Stomach (tissue), 19 donors: ENCODE measurements at places on chromosomes 1 and 21. TPM values are rescaled to one million over a fixed set of nuclear protein-coding genes. Genes with fewer than 3 reads are reported as not detected.
A peak's percentile ranks its signal among the peaks of the same experiment; 100 is the strongest.

- no peak for DNase-seq
- H3K4me1 ChIP-seq, result peaks cover 19% of the 10 kb centered on the region
- H3K27ac ChIP-seq, result no peak overlapping the region
- no peaks in the 10 kb centered on the region for H3K27me3 ChIP-seq
- no peaks in the 10 kb centered on the region for H3K36me3 ChIP-seq
- H3K4me3 ChIP-seq, result no peak overlapping the region
These were observed 74.2 kb upstream of the COX20 start for GRCh38 chr1:244761279-244761678.

DNA sequence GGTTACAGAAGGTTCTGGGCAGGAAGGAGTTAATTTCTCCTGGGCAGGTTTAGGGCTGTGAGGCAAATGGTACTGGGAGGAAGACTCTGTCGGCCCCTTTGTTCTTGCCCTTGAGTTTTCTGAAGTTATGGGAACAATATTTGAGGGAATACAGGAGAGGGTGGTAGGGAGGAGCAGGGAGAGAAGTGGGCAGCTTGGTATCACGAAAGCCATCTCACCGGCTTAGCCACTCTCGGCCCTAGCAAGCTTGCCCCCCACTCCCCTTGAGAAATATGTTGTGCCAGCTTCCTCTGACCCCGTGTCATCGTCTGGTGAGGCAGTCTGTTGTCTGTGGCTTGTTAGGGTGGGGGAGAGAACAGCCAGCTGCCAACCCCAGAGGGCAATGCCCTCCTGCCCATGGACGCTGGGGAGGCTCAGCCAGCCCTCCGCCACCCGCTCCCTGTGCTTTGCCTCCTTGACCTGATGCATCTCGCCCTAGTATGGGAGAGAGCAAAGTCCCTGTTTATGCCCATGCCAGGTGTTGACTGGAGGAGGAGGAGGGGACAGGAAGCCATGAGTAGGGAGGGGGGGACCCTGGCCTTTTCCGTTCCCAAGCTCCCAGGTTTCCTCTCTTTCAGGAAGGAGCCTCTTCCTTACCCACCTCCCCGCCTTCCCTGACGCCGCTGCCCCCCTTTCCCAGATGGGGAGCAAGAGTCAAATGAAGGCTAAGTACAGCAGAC is 1.2 kb downstream of the EFNA1 start:
- H3K36me3 ChIP-seq, result peaks cover 28% of the 10 kb centered on the region
- H3K27me3 ChIP-seq, result peaks cover 37% of the 10 kb centered on the region
- peak overlapping the region; percentile 73 for H3K4me3 ChIP-seq
- peak; percentile 61 for DNase-seq
- H3K4me1 ChIP-seq, result peaks cover 94% of the 10 kb centered on the region
- peak overlapping the region; percentile 99 for H3K27ac ChIP-seq

- no peaks in the 10 kb centered on the region for H3K36me3 ChIP-seq
- no peak overlapping the region for H3K27ac ChIP-seq
- H3K4me1 ChIP-seq, result peaks cover 51% of the 10 kb centered on the region
- DNase-seq, result no peak
- peak overlapping the region; percentile 44 for H3K4me3 ChIP-seq
These were observed 1.8 kb downstream of the FOXD3 start for GRCh38 chr1:63323865-63324778.

- H3K27me3 ChIP-seq, result no peaks in the 10 kb centered on the region
- H3K4me3 ChIP-seq, result no peak overlapping the region
- DNase-seq, result peak; percentile 25
- no peak overlapping the region for H3K27ac ChIP-seq
These were observed 49.5 kb upstream of the IFFO2 start for GRCh38 chr1:19006000-19006399.

KRTAP7-1 gene
- not detected for total RNA-seq

SSX2IP gene
- total RNA-seq, result 17.4 TPM

- H3K4me3 ChIP-seq, result peak overlapping the region; percentile 72
- DNase-seq, result no peak
- peaks cover 27% of the 10 kb centered on the region for H3K4me1 ChIP-seq
- H3K36me3 ChIP-seq, result peaks cover 21% of the 10 kb centered on the region
These were observed 613 bp upstream of the GPATCH4 start for GRCh38 chr1:156601892-156602291.

DNA sequence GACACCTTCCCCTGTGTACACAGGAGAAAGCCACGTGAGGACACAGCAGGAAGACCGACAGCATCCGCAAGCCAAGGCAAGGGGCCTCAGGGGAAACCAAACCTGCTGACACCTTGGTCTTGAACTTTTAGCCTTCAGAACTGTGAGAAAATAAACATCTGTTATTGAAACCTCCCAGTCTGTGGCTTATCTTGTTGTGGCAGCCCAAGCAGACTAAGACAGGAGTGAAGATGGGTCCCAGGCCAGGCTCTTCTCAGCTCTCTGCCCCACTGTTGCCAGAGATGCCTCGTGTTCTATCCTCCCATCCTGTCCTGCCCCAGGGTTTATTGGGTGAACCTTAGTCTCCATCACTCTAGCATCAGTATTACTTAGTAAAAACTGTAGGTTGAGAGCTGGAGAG is 236.3 kb downstream of the MATN1 start:
- DNase-seq, result no peak
- H3K4me1 ChIP-seq, result no peaks in the 10 kb centered on the region
- no peak overlapping the region for H3K4me3 ChIP-seq
- H3K27me3 ChIP-seq, result no peaks in the 10 kb centered on the region
- H3K36me3 ChIP-seq, result no peaks in the 10 kb centered on the region

- H3K36me3 ChIP-seq, result no peaks in the 10 kb centered on the region
- DNase-seq, result no peak
- peaks cover 21% of the 10 kb centered on the region for H3K4me1 ChIP-seq
- H3K4me3 ChIP-seq, result no peak overlapping the region
- peak overlapping the region; percentile 50 for H3K27ac ChIP-seq
These were observed 29.3 kb downstream of the XCL2 start for GRCh38 chr1:168514455-168514854.

- no peaks in the 10 kb centered on the region for H3K36me3 ChIP-seq
- no peak overlapping the region for H3K27ac ChIP-seq
- DNase-seq, result peak; percentile 71
- H3K27me3 ChIP-seq, result no peaks in the 10 kb centered on the region
- H3K4me3 ChIP-seq, result no peak overlapping the region
- H3K4me1 ChIP-seq, result no peaks in the 10 kb centered on the region
These were observed 75.0 kb downstream of the ATP6V1G3 start for GRCh38 chr1:198465201-198466144.

GRCh38 chr1:67816506-67816905 is 16.8 kb downstream of the GNG12 start:
- no peak for DNase-seq
- H3K36me3 ChIP-seq, result no peaks in the 10 kb centered on the region
- no peaks in the 10 kb centered on the region for H3K27me3 ChIP-seq

DNA sequence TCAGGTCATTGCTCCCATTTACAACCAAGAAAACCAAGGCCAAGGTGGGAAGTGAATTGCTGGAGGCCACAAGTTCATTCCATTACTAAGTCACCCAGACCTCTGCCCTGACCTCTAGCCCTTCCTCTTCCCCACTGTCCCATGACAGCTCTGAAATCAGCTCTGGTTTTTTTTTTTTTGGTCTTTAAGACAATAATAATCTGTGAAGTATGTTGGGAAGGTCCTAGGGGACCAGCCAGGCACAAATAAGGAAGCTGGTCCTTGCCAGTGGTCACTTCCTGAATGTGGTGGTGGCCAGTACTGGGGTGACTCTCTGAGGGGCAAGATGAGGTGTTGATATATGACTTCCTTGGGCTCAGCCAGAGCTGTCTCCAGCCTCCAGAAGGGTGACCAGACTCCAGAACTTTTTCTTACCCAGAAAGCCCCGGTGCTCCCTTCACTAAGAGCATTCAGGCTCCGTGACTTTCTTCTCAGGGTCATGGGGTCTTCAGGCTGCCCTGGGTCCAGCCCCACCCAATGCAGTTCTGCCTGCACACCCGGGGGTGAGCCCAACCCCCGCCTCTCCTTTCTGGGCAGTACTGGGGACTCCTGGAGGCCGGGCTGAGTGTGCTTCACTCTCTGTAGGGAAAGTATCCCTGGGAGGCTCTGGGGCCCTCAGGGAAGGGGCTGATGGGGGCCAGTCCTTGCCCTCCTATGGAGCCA is 159.6 kb downstream of the PTPRU start:
- no peaks in the 10 kb centered on the region for H3K36me3 ChIP-seq
- no peak overlapping the region for H3K27ac ChIP-seq
- H3K27me3 ChIP-seq, result peaks cover 50% of the 10 kb centered on the region
- H3K4me1 ChIP-seq, result no peaks in the 10 kb centered on the region
- DNase-seq, result no peak

UBE2U gene
- not detected for total RNA-seq

RGS18 gene
- not detected for total RNA-seq
